Stimulated activated CD4-positive, alpha-beta T cell treated with anti-CD3 and anti-CD28 coated beads, TNF-alpha, amount 100 ng/mL, for 4 hours (primary cell): ENCODE measurements at places on chromosomes 6 and 20.

GRCh38 chr6:25324066-25324762 lies 45.0 kb downstream of the CARMIL1 start:
- no peak for DNase-seq

DNA sequence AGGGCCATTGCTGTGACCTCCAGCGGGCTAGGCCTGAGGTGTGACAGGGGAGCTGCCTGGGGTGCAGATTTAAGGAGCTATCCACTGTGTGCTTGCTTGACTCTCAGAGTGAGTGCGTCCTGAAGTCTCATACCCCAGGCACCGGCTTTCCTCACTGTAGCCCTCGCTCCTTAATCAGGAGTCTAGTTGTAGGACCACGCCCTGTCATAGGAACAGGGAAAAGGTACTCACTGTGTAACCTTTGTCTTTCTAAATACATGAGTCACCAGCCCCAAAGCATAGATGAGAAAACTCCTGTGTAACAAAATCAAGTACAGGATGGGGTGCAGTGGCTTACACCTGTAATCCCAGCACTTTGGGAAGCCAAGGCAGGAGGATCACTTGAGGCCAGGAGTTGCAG lies 141.7 kb downstream of the TMEM242 start:
- no peak for DNase-seq

DNA sequence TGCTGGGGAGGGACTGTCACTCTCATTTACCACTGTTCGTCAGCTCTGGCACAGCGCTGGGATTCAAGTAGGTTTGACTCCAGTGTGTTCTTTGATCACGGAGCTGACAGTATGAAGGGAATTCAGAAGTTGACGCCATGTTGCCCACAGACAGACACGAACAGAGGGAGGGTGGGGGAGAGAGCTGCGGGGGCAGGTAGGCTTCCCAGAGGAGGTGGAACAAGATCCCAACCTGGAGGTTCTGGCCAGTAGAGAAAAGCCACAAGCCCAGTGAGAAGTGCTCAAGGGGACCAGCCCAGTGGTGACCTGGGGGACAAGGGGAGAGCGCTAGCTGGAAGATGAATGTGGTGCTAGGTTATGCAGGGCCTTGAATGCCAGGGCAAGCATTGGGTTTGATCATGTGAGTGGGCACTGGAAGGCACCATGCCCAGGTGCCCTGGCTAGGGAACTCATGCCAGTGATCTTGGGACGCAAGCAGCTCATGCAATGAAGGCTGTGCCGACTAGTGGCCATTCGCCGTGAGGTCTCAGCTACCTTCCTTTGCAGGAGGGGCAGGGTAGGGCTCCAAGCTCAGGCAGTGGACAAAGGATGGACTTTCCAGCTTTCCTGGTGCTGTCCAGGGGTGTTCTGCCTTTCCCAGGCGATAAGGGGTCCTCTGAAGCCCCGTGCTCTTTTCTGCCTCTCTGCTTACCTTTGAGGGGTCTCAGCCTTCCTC lies 50.4 kb upstream of the APCDD1L start:
- no peak for DNase-seq

GRCh38 chr6:84588697-84589080 lies 175.7 kb downstream of the TBX18 start:
- DNase-seq, result no peak

DNA sequence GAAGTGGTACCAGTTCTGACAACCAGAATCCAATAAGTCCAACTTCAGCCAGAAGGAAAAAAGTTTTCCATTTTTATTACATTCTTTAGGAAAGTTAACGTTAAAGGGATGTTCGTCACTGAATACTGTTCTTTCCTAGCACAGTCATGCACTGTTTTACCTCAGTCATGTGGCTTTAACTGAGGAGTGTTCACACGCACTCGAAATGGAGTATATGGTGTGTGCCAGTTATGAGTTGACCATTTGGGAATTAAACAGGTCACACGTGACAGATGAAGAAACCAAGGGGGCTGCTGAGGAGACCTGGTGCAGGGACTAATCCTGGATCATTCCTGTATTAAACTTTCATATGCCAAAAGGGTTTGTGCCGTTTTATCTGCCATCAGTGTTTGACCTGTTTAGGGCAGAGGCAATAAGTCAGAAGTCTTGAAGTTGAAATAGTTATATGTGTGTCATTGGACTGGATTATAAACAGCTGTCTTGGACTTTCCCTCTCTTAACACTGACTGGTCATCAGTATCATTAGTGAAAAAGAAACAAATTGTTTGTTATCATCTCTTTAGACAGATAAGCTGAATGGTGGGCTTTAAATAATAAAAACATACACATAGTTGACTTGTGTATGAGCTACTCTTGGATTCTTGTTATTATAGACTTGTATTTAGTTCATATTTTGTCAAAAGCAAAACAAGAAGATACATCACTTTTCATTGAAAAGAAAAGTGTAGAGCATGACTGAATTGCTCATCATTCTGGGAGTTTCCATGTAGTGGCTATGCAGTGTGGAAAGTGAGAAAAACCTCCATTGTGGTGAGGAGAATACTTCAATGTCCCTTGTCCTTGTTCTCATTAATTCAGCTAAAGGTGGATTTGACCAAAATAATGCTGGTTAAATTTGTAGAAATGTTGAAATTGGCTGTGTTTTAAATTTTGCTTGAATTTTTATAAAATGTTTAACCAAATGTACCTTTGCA lies 123.5 kb upstream of the SAMD5 start:
- DNase-seq, result no peak

- DNase-seq, result no peak
Observed at GRCh38 chr6:27838945-27839625, 73.1 kb downstream of the OR2B2 start.

DNA sequence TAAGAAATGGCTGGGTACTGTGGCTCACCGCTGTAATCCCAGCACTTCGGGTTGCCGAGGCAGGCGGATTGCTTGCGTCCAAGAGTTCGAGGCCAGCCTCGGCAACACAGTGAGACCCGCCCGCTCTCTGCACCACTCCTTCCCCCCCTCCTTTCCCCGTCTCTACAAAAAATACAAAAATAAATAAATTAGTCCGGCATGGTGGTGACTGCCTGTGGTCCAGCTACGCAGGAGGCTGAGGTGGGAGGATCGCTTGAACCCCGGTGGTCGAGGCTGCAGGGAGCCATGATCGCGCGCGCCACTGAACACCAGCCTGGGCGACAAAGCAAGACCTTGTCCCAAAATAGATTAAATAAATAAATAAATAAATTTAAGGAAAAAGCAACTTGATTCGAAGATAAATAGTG lies 448 bp upstream of the RNF114 start:
- no peak for DNase-seq

DNA sequence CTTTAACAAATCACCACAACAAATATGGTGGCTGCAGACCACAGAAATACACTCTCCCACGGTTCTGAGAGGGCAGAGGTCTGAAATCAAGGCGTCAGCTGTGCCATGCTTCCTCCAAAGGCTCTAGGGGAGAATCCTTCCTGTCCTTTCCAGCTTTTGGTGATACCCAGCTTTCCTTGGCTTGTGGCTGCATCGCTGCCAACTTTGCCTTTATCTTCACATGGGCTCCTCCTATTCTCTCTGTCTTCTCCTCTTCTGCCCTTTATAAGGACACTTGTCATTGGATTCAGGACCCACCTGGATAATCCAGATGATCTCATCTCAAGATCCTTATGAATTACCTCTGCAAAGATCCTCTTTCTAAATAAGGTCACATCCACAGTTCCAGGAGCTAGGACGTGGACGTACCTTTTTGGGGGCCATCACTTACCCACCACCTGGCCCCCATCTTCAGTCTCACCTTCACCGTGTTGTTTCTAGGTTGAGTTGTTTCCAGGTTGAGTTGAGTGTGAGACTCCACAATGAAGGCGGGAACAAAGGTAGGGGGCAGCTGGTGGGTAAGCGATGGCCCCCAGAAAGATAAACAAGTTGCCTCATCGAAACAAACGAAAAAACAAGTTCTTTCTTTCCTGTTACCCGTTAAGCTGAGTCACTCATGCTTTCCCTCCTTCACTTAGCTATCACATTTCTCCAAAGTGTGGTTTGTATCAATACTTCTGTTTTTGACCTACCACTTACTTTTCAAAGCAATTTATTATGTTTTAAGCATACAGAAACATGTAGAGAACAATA lies 68.9 kb upstream of the SLC22A16 start:
- no peak for DNase-seq

- DNase-seq, result no peak
Observed at GRCh38 chr6:135667691-135668455, 170.3 kb upstream of the AHI1 start.

DNA sequence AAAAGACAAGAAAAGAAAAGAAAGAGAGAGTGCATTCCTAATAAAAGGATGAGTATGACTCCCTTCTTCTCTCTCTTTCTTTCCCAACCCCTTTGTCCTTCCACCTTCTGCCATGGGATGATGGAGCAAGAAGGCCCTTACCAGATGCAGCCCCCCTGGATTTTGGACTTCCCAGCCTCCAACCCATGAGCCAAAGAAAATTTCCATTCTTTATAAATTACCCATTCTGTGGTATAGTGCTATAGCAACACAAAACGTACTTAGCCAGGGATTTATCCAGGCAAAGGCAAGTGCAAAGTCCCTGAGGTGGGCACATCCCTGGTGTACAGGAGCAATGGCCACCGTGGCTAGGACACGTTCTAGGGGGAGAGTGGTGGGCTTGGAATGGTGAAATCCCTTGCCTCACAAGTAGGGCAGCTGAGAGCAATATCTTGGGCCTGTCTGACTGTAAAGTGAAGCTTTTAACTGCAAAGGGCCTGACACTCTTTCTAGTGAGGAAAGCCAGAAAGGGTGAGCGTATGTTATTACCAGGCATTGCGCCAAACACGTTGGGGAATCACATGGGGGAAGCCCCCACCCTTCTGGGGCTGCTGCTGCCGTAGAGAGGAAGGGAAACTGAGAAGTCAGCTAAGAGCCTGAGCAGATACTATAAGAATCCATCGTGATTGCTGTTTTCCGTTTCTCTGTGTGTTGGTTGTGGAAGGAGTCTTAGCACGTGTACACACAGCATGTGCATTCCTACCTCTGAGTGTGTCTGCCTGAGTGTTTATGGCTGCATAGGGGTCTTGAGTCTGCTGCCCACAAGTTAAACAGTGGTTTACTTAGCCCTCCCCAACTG lies 50.7 kb upstream of the SIRPA start:
- DNase-seq, result no peak

GRCh38 chr20:12594410-12595088 lies 414.2 kb upstream of the SPTLC3 start:
- no peak for DNase-seq

DNA sequence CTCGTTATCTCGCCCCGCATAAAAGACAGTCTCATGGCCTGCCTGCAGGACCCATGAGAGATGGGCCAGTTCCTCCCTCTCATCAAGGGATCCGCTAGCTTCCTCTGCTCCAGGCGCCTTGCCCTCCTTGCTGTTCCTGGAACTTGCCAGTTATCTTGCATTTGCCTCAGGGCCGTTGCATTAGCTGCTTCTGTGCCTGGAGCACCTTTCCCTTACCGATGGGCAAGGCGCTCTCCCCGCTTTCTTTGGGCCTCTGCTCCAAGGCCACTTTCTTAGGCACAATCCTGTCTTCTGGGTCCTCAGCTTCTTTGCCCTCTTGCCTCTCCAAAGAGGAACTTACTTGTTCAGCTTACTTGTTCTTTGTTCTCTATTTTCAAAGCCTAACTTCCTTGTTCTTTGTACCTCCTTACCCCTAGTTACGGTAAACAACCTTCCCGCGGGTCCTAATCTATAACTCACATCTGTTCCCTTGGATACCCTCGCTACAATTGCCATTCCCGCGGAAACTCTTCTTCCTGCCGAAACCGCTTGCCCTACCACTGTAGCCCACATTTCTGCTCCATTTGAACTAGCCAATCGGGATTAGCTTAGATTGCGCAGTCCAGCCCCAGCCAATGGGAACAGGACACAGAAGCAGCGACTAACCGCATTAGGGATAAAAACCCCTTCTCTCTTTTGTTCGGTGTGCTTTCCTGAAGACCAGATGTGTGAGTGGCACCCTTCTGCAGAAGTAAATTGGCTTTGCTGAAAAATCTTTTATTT lies 887 bp upstream of the NSFL1C start:
- no peak for DNase-seq

DNA sequence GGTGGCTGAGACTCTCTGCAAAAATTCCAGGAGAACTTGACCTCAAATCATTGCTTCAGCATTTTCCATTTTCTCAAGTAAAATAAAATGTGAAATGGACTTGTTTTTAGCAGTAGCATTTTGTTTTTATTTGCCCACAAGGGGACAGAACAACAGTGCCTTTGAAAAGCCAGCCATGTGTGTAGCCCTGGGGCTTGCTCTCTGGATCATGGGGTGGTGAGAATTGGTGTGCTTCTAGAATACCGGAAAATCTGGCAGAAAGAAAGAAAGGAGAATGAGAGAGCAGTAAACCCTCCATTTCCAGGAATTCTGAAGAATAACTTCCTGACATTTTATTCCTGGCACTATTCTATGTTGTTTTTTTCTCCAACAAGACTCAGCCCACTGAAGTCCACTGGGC lies 254.7 kb upstream of the MOCS1 start:
- no peak for DNase-seq

GRCh38 chr6:154914288-154914687 lies 80.8 kb upstream of the TIAM2 start:
- DNase-seq, result no peak

- DNase-seq, result no peak
Observed at GRCh38 chr6:163564534-163564933, 150.0 kb downstream of the QKI start.

DNA sequence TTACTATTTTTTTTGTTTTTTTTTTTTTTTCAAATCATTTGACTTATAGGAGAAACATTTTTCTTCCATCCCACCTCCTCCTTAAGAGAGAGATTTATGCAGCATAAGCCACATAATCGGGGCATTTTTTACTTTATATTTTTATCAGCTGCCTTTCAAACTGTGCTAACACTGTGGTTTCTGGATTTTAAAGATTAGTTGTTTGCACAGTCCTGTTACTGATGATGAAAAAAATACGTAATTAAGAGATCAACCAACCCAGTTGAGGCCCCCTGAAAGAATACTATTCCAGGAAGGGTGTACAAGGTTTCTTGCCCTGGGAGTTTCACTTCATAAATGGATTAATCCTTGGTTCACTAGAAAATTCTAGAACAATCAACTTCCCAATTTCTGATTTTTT lies 68.3 kb downstream of the MMS22L start:
- no peak for DNase-seq

DNA sequence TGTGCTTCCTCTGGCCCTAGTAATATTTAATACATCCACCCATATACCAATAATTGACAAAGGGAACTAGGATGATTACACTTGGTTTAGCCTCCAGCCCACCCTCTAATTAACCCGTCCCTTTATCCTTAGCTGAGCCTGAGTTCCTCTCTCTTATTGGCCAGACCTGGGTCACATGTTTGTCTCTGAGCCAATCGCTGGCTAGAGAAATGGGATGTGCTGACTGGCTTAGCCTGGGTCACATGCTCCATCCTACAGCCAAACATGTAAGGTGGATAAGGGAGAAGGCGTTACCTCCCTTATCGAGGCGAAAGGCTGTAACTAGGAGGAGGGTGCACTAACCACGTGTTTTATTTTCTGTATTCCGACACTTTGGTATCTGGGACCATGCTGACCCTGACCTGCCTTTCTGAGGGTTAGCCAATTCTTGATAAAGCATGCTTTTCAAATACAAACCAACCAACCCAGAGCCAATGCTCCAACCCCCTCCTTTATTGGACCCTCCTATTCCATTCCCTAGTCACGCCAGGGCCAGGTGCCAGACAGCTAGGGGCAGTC lies 262.7 kb downstream of the PREX1 start:
- no peak for DNase-seq
